Upper lobe of right lung (tissue), 1 donor: ENCODE measurements at places on chromosomes 4 and X. TPM values are rescaled to one million over a fixed set of nuclear protein-coding genes. Genes with fewer than 3 reads are reported as not detected.

The GRIA3 gene
- not detected for total RNA-seq

The NAT8L gene
- 0.46 TPM for total RNA-seq

The GCNA gene
- 3.4 TPM for total RNA-seq

The ITM2A gene
- 44.4 TPM for total RNA-seq

The TLR8 gene
- total RNA-seq, result 17.8 TPM

The ENAM gene
- total RNA-seq, result 0.61 TPM

The HAUS7 gene
- total RNA-seq, result 23.0 TPM

The RGS12 gene
- 58.2 TPM for total RNA-seq

The TMSB15C gene
- total RNA-seq, result 1.0 TPM

The RHOXF1 gene
- 0.72 TPM for total RNA-seq

The UGT8 gene
- 2.8 TPM for total RNA-seq

The TAF7L gene
- not detected for total RNA-seq

The RGN gene
- total RNA-seq, result 15.4 TPM

The PRKG2 gene
- 8.1 TPM for total RNA-seq

The TIGD4 gene
- not detected for total RNA-seq

The ASB12 gene
- total RNA-seq, result 0.32 TPM

The TEX13C gene
- total RNA-seq, result not detected
